ENCODE measurements at places on chromosomes 5 and 9.

GRCh38 chr9:123278361-123278760 is 10.0 kb upstream of the STRBP start:
- DNase-seq: no peak

- no peak for DNase-seq
Observed at GRCh38 chr5:107796797-107797196, 126.1 kb upstream of the EFNA5 start.

DNA sequence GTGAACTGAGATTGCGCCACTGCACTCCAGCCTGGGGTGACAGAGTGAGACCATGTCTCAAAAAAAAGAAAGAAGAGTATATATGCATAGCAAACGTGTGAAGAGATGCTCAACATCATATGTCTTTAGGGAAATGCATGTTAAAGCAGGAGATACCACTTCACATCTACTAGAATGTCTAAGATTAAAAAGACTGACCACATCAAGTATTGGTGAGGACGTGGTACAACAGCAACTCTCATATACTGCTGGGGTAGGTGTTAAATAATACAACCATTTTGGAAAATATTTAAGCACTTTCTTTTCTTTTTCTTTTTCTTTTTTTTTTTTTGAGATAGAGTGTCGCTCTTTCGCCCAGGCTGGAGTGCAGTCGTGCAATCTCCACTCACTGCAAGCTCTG is 1.6 kb upstream of the TBC1D13 start:
- DNase-seq: no peak

DNA sequence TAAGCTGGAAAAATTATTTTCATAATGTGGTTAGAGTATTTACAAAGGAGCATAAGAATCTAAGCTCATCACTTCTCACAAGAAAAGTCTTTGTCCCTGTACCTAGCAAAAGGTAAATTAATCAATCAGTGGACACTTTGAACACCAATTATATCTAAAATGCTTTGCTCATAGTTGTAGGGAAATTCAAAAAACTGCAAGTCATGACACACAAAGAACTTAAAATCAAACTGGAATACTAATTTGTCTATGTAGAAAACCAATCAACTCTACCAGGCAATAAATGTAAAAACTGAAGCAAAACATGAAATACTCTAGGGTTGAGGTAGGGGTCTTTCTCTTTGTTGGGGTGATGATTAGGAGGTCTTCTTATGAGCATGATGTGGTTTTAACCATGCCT is 135.5 kb downstream of the PRKACG start:
- DNase-seq: no peak

GRCh38 chr5:179819296-179820126 is 1.2 kb upstream of the SQSTM1 start:
- peak; percentile 44 for DNase-seq

DNA sequence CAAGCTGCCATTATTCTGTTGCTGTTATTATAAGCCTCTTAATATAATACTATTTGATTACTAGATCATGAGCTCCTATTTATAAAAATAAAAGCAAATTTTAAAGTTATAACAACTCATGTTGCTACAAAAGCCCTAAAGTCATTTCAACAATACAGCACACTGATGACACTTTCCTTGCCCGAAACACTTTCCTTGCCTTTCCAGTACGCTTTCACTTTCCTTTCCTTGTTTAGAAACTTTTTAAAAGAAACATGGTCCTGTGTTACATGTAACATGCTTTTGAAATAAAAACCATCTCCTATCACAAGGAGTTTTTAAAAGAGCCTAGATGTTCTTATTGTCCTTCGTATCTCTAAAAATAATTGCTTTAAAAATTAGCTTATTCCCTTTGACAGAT is 688.4 kb downstream of the PTPRD start:
- DNase-seq: no peak

GRCh38 chr5:33105521-33105941 is 335.2 kb upstream of the TARS1 start:
- DNase-seq: no peak

GRCh38 chr5:151685749-151686673 is 704 bp downstream of the SPARC start:
- DNase-seq: no peak

- no peak for DNase-seq
Observed at GRCh38 chr5:114062932-114063867, 298.7 kb upstream of the KCNN2 start.

- no peak for DNase-seq
Observed at GRCh38 chr5:94480486-94480885, 137.9 kb downstream of the KIAA0825 start.

- no peak for DNase-seq
Observed at GRCh38 chr5:36741128-36741527, 134.7 kb downstream of the SLC1A3 start.

- DNase-seq: no peak
Observed at GRCh38 chr5:150616506-150616905, 24.0 kb upstream of the SYNPO start.

DNA sequence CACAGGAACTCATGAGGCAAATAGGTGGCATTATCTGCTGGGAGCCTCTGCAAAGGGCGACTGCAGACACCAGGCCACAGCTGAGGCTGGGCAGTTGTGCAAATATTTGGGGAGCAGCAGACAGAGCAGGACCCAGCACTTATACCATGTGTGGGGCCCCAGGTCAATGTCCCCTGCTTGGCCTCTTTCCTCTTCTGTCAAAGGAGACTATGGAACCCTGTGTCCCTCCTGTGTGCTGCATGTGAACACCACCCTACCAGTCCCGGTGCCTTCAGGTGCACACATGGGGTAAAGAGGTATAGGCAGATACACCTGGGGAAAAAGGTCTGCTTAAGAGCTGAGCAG is 50.8 kb downstream of the ROR2 start:
- no peak for DNase-seq

DNA sequence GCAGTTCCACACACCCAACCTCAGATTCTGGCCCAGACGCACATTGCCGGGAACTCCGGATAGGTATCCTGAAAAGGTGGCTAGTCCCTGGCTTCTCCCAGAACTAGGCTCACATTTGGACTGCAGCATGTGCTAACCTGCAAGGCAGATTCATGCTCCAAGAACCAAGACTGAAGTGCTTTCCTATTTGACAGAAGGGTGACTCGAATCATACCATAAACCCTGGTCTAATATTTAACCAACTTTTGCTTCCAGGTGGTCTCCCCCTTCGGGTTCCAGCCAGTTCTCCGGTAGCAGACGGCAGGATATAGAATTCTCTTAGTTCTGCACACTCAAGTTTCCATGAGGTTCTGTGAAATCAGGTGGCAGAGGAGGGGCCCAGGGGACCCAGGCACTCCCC is 7.6 kb downstream of the PTGES start:
- DNase-seq: no peak

DNA sequence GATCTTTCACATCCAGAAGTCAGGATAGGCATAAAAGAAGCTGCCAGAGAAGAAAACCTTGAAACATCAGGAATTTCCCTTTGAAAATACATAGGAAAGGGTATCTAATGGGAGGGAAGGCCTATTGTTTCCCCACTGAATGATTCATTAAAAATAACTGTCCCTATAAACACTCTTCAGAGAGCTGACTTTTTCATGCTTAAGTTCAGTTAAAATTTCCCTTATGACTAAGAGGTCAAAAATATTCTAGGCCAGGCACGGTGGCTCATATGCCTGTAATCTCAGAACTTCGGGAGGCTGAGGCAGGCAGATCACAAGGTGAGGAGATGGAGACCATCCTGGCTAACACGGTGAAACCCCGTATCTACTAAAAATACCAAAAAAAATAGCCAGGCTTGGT is 499.5 kb downstream of the ENC1 start:
- DNase-seq: no peak

Data from CD4-positive, alpha-beta T cell treated with Interleukin-17A for 4 hours (primary cell).